Motor neuron (in vitro differentiated cells): ENCODE measurements at places on chromosomes 1 and 21. TPM values are rescaled to one million over a fixed set of nuclear protein-coding genes. Genes with fewer than 3 reads are reported as not detected.
A peak's percentile ranks its signal among the peaks of the same experiment; 100 is the strongest.

GRCh38 chr1:229907884-229908638 is 159.0 kb upstream of the GALNT2 start:
- no peak for ATAC-seq

DNA sequence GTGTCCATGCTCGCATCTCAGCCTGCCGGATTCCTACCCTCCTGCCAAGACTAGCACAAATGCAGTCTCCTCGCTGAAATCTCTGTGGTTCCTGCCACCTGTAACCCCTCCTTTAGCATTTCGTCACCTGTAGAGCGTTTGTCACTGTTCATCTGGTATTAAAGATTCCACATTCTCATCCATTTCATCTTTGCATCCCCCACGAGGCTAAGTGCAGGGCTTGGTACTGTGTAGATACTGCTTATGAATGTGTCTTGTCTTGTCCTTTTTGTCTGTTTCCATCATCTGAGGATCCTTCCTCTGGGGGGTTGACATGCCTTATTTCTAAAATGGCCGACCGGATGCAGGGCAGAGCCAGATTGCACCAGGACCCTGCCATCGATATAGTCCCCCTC is 53.7 kb upstream of the DNAJC6 start:
- ATAC-seq: no peak

DNA sequence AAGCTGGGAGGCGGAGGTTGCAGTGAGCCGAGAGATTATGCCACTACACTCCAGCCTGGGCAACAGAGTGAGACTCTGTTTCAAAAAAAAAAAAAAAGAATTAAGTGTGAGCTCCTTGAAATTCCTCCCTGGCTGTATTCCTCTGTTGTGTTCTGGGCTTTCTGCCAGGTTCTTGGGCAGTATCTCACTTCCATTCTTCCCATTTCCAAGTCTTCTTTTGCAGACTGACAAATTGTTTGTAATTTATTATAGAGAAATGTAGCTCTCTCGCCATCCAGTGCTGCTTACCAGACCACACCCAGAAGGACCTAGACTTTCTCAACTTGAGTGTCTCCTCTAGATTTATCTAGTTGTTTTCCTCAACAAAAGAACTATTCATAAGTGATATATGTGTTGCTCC is 105.0 kb upstream of the ADGRL2 start:
- peak; percentile 55 for ATAC-seq

DNA sequence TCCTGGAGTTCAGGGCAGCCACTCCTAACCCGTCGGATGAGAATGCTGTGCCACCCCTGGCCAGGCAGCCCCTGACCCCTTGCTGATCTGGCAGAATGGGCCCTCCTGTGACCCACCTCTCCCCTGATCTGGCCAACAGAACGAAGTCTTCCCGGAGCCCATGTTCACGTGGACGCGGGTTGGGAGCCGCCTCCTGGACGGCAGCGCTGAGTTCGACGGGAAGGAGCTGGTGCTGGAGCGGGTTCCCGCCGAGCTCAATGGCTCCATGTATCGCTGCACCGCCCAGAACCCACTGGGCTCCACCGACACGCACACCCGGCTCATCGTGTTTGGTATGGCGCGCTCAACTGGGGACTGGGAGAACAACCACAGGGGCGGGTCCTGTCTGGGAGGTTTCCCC is 104.1 kb upstream of the KLHDC7A start:
- no peak for ATAC-seq

GRCh38 chr1:28229996-28230395 is 2.8 kb downstream of the DNAJC8 start:
- no peak for ATAC-seq

DNA sequence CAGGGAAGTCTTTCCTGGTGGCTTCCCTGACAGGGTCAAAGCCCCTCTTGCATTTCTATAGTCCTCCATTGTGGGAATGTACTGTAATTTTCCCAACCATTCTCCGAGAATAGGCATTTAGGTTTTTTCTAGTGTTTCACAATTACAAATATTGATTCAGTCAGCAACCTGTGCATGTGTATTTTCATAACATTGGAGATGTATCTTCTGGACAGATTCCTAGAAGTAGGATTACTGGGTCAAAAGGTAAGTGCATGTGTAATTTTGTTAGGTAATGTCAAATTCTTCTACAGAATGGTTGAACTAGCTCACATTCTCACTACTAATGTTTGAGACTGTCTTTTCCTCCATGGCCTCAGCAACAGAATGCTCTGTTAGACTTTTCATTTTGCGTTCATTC is 8.3 kb upstream of the PLA2G2A start:
- no peak for ATAC-seq

DNA sequence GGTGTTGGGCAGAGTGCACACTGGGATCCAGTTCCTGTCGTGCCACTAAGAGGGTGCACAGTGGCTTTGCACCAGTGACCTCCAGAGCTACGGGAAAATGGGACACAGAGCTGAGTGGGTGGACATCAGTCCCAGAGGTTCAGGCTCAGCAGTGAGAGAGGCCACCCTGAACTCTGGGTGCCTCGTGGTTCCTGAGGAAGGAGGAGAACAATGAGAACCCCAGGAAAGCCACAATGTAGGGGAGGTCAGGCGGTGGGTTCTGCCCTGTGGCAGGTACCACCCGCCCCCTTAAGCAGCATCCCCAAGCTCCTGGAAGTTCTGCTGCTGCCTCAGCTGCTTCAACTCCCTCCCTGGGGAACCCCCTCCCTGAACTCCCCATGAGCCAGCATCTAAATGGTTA is 112.2 kb downstream of the GRIK3 start:
- ATAC-seq: no peak

- ATAC-seq: peak; percentile 99
Measured at GRCh38 chr1:39845569-39846566, 37.4 kb downstream of the TRIT1 start.

CFAP107 gene
- 1.4 TPM in 1 of 2 replicates, not detected in the other for total RNA-seq

UBXN10 gene
- 2.8 and 3.0 TPM in 2 replicates for total RNA-seq
